ENCODE measurements at places on chromosomes 6 and 20.

GRCh38 chr6:113281431-113281830, 575.7 kb upstream of the MARCKS start:
- DNase-seq: no peak

- DNase-seq: no peak
These were observed 20.6 kb downstream of the PHACTR2 start for GRCh38 chr6:143698329-143698728.

DNA sequence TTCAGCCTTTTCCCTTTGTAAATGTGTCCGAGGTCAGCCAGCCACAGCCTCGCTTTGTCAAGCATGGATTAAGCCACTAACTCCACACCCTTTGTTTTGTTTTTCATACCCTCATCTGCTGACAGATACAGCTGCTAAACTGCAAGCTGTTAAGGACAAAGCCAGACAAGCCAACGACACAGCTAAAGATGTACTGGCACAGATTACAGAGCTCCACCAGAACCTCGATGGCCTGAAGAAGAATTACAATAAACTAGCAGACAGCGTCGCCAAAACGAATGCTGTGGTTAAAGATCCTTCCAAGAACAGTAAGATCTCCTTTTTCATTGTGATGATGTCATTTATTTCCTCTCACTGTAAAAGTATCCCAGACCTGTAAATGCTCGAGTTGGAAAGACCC, 269.3 kb downstream of the ARHGAP18 start:
- no peak for DNase-seq

DNA sequence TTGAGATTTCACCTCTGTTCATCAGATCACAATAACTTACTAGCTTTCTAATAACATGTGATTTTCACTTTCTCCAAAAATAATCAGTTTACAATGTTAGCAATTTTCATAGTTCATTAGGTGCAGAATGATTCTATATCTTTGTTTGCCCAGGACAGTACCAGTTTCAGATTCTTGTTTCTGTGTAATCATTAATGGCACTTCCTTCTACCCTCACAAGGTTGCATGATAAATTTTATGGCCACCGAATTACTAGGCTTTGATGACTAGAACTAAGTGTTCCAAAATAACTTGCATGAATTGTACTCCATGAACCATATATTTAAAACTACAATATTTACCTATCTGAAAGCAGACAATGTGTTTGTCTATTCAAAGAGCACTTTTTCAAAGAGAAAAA, 442.3 kb downstream of the EPHA7 start:
- no peak for DNase-seq

- DNase-seq: no peak
These were observed 19.4 kb downstream of the FAM50B start for GRCh38 chr6:3868544-3868943.

DNA sequence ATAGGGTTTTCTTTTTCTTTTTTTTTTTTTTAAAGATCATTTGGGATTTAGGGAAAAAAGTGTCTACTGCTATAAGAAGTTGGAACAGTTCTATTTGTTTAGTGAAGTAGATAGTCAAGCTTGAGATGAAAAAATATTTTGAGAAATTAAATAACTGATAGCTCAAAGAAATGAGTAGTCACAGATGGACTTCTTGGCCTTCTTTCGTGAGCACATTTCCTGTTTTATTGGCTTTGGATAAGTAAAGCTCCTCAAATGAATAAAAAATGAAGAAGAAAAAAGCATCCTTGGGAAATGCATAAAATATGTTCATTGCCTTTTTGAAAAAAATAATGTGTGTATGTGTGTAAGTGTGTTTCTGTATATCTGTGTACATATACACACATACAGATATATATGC, 515.9 kb downstream of the GRIK2 start:
- no peak for DNase-seq

- DNase-seq: no peak
These were observed 17.3 kb downstream of the DEK start for GRCh38 chr6:18247002-18247401.

GRCh38 chr6:170034294-170034693, 256.6 kb downstream of the DLL1 start:
- no peak for DNase-seq

DNA sequence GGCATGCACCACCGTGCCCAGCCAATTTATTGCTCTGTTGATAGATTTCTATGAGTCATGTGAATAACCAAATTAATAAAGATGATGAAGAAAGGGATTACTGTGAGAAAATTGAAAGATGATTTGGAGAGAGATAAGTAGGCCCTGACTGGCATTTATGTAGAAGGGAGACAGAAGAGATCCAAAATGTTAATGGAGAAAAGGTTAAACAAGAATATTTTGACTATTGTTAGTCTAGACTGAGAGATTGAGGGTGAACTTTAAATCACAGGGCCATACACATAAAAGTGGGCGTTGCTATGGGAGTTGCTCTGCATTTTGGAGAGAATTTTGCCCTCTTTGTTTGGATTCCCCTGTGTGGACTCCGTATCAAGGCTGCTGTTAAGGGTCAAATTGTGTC, 68.9 kb upstream of the SCAF8 start:
- no peak for DNase-seq

- DNase-seq: no peak
These were observed 16.0 kb downstream of the TM9SF4 start for GRCh38 chr20:32125506-32125905.

DNA sequence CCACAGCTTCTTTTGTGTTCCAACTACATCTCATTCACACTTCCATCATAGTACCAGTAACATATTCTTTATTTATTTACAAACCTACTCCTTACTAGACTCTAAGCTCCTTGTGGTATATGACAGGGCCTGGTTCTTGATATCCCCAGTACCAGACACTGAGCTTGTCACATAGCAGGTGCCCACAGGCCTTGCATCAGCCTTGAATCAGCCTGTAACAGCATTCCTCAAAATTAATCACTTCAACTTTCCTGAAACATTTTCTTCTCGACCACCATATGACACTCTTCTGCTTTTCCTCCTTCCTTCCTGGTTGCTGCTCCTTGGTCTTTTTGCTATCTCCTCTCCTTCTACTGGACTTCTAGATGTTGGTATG, 24.7 kb upstream of the SRPK1 start:
- DNase-seq: no peak

GRCh38 chr20:42359617-42360016, 741.4 kb upstream of the CHD6 start:
- no peak for DNase-seq

GRCh38 chr6:47096211-47096895, 54.2 kb upstream of the ADGRF1 start:
- no peak for DNase-seq

DNA sequence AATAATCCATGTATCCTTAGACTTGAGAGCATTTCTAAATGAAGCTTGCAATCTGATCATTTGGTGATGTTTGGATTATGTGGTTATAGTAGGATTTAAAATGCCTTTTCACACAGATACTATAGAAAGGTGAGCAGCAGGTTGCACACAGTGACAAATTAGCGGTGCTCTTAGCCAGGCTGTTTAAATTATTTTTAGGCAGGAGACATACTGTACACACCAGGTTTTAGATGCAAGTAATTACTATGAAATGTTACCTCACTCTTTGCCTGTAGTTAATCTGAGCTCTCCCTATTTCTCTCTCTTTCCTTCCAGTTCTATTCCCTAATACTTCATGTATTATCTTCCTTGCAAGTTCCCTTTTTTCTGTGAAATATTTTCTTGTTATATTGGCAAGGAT, 191.7 kb downstream of the RIMS1 start:
- DNase-seq: no peak

DNA sequence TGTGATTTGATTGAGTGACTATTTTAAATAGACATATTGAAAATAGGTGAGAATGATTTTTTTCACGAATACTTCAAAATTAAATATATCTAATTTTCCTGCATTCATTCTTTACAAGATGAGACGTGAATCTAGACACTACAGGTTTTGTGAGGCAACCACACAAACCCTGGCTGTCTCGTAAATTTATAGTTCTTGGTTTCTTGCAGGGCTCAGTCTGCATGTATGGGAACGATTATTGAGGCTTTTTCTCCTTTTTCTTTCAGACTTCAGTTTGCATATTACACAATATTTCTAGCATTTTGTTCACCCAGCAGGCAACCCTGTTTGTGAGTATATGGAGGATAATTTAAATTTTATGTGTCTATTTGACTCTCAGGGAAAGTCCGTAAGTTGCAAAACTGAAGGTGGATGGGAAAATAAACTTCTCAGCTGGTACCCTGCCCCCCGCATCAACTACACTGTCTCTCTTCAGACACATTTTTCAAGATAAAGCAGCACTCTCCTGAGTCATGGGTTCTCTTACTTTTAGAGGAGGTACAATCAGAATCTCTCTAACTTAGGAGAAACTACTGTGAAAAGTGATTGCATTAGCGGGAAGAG, 1349.3 kb downstream of the GRIK2 start:
- no peak for DNase-seq

DNA sequence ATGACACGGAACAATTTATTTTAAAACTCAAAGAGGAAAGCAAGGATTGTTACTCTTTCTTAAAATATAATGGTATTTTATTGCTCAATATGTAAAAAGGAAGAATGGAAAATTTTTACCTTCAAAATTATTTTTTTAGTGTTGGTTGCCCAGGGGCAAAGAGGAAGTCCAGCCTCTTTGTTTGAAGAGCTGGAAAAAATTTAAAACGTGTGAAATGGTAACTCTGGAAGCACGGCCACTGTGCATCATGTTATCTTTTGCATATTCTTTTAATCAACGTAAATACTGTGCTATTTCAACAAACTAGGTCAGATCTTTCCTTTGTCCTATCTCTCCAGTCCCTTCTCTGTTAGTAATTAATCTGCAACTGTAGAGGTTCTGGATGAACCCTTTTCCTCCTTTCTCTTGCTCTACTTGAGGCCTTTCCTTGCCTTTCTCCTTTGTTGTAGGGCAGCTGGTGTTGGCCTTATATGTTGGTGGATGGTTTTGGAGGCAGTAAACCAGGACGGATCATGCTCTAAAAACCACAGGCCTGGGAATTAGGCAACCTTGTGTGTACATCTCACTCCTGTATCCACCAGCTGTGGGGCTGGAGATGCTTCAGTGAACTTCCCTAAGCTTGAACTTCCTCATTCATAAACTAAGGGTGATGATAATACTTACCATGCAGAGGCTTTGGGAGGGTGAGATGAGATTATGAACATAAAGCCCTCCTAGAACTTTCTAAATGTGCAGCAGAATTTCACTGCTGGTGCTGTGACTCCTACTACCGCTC, 143.3 kb downstream of the PRL start:
- DNase-seq: no peak

DNA sequence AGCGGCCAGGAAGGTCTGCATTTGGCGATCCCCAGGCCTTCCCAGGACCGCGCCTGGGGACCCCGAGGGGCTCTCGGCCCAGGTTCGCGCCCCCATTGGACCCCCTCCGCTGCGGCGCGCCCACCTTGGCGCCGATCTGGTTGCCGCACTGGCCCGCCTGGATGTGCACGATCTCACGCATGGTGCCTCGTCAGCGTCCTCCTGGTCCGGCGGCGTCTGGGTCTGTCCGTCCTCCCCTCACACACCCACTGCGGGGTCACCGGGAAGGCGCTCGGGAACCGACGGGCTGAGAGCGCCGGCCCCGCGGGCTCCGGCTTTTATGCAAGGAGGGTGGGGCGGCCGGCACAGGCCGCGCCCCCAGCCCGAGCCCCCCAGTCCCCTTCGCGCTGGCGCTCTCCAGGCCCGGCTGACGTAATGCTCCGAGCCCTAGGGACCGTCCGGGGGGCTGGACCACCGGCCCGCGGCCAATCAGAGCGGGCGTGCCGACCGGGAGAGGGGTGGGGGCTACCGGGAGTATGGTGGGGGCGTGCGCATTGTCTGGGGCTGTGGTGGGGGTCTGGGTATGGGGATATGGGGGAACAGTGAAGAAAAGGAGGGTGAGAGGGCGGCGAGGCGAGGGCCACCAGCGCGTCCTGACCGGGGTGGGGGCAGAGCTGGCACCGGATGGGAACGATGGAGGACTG, at the start of gene TUBB2B:
TUBB2B (minus strand) TSS at position 291 of the 683 bp plus-strand sequence; CDS start at position 181, 110 bp downstream.
- peak; percentile 25 for DNase-seq

- DNase-seq: no peak
These were observed 66.3 kb downstream of the YTHDF1 start for GRCh38 chr20:63149531-63150192.

DNA sequence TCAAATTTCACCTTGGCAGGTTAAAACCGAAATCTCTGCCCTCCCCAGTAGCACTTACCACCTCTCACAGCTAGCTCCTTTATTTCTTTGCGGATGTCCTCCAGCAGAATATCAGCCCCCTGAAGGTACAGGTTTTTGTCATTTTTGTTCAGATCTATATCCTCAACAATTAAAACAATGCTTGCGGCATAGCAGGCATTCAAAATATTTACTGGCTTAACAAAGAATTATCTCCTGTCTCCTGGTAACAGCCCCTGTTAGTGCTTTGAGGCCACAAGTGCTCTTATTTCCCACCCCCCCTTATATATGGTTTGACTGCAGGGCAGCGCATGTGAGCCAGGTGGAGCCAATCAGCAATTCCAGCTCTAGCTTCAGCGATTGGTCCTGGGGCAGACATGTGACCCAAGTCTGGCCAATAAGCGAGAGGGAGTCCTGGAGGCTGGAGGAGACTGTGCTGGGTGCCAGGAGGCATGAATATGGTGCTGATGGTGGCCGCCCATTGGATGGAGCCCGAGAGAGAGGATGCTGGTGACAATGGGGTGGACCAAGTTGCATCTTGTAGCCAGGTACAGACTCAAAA, 21.0 kb downstream of the SULF2 start:
- DNase-seq: no peak

GRCh38 chr6:22141241-22141745, 155.5 kb downstream of the PRL start:
- no peak for DNase-seq

- DNase-seq: no peak
These were observed 35.9 kb downstream of the EPM2A start for GRCh38 chr6:145699462-145699861.

DNA sequence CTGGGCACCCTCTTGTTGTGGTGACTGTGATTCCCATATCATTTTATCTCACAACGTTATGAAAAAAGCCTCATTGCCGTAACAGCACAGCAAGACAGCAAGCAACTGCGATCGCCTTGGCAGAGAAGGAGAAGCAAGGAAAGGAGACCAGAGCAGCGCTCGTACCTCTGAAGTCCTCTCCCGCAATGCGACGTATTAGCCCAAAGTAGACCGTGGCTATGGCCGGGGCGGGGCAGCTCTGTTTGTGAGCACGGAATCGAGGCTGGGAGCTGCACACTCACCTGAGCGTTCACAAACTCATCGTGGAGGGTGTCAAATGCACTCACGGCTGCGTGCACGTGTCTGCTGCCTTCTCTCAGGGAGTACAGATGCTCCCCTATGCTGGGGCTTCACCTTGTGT, 76.1 kb downstream of the YTHDF1 start:
- no peak for DNase-seq

DNA sequence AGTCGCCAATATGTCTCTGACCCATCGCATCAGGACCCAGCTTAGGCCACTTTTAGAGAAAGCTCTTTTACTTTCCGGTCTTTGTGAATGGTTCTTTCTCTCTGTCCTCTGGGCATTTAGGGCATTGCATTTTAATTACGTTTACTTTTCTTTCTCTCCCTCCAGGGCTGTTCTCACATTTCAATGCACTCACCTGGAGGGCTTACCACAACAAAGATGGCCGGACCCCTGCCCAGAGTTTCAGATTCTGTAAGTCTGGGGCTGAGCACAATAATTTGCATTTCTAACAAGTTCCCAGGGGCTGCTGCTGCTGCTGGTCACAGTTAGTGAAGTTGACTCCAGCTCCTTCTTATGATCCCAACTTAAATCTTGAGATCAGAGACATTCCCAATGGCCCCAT, 3.0 kb downstream of the ANKRD66 start:
- no peak for DNase-seq

- no peak for DNase-seq
These were observed 496 bp downstream of the GRM4 start for GRCh38 chr6:34145161-34146020.
